Glutamatergic neuron (in vitro differentiated cells): ENCODE measurements at places on chromosomes 16 and 17. TPM values are rescaled to one million over a fixed set of nuclear protein-coding genes. Genes with fewer than 3 reads are reported as not detected.
A peak's percentile ranks its signal among the peaks of the same experiment; 100 is the strongest.

- no peak for DNase-seq
Measured at GRCh38 chr16:64225036-64225435, 896.8 kb downstream of the CDH11 start.

DNA sequence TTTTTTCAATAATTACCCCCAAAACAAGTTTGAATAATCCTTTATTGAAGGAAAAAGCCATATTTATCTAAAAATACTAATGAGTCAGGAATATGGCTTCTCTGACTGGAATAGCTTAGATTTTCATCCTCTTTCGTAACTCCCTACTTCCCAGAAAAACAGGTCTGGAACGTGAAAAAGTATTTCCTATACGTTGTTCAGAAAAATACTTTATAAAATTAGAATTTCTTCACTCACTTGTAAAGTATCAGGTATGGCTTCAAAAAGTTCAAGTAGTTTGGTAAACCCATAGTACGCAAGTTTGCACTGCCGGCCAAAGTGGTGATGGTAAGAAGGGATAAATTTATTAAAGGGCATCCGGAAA lies 33.7 kb downstream of the MARF1 start:
- no peak for DNase-seq

DNA sequence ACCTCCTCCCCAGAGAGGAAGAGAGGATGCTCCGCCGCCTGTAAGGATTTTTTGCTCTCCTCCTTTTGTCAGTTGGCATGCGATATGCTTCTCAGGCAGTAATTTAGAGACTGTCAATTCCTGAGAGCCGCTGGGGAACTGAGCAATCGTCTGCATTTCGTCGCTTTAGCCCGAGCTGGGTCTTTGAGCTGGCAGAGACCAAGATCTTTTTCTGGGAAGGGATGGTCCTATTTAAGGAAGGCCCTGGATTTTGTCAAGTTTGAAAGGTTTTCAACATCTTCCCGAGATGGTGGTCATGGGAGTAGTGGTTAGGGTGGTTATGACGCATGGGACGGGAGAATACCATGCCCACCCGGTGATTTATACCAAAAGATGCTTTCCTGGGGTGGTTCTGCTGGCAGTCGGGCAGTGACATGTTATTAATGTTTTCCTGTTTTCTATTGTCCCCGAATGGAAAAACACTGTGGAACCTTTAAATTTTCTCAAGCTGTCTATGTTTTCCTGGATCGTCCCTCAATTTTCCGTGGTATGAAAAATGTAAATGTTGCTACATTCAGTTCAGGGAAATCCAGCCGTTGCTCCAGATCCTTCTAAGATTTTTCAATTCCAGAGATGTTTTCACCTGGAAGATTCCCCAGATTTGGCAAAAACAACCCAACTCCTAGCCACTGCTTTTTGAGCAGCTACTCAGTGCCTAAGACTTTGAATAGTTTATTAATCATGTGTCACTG lies 586.4 kb downstream of the MAF start:
- DNase-seq: no peak

GRCh38 chr17:3891626-3892094 lies 1.2 kb downstream of the CAMKK1 start:
- DNase-seq: no peak

- no peak for DNase-seq
Measured at GRCh38 chr16:26651464-26651863, 415.3 kb upstream of the C16orf82 start.

DNA sequence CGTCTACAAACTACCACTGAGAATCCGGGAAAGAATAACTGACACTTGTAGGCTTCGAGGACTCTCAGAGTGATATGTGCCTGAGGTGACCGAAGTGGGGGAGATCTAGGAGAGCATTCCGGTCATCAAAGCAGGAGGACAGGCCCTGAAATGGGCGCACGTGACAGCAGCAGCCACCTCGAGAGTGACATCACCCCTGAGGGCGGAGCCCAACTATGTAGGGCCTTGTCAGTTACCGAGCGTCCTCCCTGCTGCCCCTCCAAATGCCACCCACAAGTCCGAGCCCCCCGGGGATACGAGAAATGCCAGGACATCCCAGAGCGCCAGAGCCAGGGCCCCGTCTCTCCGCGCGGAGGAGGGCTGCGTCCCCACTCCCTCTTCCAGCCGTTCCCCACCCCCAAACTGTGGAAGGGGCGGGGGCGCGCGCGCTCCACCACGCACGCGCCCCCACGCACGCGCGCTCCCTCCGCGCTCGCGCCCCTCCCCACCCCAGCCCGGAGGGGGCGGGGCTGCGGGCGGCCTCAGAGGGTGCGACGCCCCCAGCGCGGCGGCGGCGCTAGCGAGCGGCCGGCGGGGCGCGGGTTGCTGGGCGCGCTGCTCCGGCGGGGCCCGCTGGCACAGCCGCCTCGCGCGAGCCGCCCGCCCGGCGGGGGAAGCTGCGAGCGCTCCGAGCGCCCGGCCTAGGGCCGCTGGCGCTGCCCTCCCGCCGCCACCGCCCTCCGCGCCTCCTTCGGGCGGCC lies at the start of gene TANC2:
Gene TANC2 (plus strand): TSS at position 550 of the 740 bp plus-strand sequence. CDS start 43,325 bp downstream, outside the sequence.
- DNase-seq: peak; percentile 75

DNA sequence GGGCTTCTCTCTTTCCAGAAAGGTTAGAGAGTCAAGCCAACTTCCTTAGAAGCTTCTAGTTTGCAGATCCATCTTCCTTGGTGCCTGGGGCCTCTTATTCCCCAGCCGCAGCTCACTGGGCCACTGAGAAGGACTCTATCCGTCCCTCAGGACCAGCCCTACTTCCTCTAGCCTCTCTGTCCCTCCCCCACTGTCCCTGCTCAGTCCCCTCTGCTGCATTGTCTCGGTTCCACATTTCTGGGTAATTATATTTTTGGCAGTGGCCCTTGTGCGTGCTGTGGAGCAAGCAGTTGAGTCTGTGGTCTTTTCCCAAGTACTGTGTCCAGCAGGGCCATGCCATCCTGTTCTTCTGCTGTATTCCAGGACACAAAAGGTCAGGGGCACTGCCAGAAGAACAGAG lies 17.8 kb downstream of the IRX3 start:
- no peak for DNase-seq

GRCh38 chr17:67365738-67366192 lies 612 bp downstream of the PSMD12 start:
- no peak for DNase-seq

Gene RAPGEFL1
- 25.3 TPM for total RNA-seq

Gene MPO
- not detected for total RNA-seq

GRCh38 chr16:29815032-29815721 lies 775 bp upstream of the PAGR1 start:
- DNase-seq: no peak

Gene C16orf96
- 0.83 TPM for total RNA-seq

DNA sequence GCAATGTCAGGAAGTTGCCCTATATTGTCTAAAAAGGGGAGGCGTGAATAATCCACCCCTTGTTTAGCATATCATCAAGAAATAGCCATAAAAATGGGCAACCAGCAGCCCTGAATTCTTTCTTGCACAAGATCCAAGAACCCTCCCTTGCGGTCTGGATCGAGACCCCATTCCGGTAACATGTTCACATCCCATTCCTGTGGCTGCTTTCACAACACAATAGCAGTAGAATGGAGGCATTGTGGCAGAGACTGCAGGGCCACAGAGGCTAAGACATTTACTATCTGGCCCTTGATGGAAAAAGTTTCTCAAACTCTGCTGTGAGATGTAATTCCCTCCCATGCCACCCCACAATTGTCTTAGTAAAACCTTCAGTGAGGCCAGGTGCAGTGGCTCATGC lies 73.2 kb downstream of the RMI2 start:
- DNase-seq: no peak

DNA sequence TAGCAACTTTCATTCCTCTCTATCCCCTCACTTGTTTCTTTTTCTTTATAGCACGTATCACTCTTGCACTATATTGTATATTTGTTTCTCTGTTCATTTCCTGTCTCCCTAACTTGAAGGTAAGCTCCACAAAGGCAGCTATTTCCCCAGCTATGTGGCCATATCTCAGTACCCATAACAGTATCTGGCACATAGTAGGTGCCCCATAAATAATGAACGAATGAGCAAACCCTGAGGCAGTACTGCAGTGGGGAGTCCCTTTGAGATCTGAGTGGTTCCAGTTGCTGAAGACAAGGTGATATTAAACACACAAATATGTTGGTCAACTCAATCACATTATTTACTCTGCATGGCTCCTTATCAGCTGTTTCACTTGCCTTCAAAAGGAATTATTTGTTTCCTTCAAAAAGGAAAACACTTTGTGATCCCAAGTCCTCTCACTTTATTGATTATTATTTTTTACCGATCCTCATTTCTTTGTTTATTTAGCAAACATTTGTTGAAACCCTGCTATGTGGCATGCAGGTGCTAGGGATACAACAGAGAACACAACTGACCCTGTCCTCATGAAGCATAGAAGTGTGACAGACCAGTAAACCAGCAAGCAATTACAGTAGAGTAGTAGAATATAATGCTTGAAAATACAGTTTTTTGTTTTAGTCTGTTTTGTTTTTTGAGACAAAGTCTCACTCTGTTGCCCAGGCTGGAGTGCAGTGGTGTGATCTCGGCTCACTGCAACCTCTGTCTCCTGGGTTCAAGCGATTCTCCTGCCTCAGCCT lies 5.7 kb upstream of the ADAP2 start:
- DNase-seq: no peak

DNA sequence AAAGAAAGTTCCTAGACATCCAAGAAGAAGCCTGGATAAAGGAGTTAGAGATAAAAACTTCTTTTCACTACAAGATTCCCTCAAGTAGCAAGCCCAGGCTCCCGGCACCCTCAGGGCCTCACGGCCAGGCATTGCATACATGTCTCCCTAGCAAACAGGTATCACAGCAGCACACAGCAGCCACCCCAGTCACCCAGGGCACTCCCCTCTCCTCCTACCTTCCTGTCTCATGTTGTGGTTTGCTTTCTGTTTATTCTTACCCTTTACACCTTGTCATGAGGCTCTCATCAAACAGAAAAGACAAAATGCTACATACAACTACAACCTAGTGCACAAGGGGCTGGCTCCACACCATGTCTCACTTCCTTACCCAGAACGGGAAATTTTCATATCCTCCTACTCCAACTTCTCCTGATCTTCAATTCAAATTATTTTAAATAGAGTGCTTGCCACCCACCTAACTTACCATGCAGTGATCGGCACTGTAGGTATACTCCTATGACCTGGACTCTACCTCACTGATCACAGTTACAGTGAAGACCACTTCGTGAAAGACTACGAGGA lies 42.7 kb downstream of the XPO6 start:
- DNase-seq: no peak

- peak; percentile 56 for DNase-seq
Measured at GRCh38 chr17:75535119-75535537, 9.6 kb downstream of the LLGL2 start.

Gene KIAA0753
- total RNA-seq: 25.6 TPM

Gene CHAD
- not detected for total RNA-seq

Gene KRTAP4-7
- total RNA-seq: not detected

Gene COPZ2
- not detected for total RNA-seq

GRCh38 chr17:81582341-81582740 lies 30.2 kb upstream of the FAAP100 start:
- DNase-seq: no peak

GRCh38 chr17:33370401-33370800 lies 77.3 kb upstream of the ASIC2 start:
- no peak for DNase-seq

DNA sequence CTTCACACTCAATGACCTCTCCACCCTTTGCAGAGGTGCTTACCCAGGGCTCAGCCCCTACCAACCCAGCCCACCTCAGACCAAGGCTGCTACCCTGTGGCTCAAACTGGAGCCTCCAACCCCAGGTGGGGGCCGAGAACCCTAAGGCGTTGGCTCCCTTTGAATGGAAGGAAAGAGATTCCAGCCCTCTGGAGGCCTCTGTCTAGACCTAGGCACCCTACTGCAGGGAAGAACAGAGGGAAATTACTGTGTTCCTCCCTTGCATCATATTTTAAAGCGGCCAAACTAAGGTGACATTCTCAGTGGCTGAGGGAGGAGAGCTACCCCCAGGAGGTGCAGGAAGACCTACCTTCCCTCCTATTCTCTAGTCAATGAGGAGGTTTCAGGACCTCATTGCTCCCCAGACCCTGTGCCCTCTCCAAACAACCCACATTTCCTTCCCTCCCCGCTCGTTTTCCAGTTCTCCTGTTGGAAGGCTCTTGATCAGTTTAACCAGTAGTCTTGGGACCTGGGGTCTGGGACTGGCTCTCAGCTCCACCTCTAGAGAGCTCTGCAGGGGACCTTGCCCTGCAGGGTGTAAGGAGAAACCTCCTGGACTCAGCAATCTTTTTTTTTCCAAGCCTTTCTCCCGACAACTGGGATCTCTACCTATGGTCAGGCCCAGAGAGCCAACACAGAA lies 5.5 kb upstream of the HOXB8 start:
- DNase-seq: no peak

DNA sequence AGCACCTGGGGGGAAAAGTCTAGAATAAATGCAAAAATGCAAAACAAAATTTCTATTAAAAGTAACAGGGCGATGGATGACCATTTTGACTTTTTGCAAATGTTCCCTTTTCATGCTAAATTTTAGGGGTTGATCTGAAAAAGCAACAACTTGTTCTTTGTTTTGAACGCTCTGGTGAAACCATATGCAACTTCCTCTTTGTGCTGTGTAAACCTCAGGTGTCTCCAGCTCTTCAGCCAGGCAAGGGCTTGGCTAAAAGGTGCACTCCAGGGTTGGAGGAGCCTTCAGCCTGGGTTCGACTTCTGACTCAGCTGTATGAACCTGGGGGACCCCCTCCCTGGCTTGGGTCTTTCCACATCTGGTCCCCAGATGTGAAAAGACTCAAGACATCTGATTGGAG lies 9.5 kb downstream of the IRF8 start:
- DNase-seq: no peak

DNA sequence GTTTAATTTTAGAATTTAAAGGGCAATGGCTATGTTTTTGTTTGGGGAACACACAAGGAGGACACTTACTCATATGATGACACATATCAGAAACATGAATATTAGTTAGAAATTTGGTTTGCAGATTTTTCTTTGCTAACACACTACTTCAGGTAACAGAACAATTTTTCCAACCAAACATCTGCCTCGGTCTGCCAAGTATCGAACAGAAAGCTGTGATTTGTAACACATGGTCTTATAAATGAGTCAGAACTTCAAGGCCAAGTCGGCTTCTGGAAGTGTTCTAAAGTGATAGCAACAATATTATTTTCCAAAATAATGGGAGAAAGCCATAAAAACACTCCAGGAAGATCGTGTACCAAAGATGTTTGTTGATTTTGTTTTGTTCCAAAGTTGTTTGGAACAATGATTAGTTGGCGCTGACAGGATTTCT lies 75.9 kb upstream of the PMFBP1 start:
- no peak for DNase-seq

Gene ENKD1
- 19.0 TPM for total RNA-seq

Gene CCR7
- not detected for total RNA-seq
